ENCODE measurements at places on chromosomes 16 and 17. TPM values are rescaled to one million over a fixed set of nuclear protein-coding genes. Genes with fewer than 3 reads are reported as not detected.

Gene PLK1
- 98.8 TPM for total RNA-seq

Gene SYCE1L
- not detected for total RNA-seq

Gene MT1M
- 0.22 TPM for total RNA-seq

Gene MYH4
- total RNA-seq = not detected

Gene ADAM11
- 0.12 TPM for total RNA-seq

Gene PIEZO1
- 49.1 TPM for total RNA-seq

Gene SSTR5
- not detected for total RNA-seq

Gene DLX3
- total RNA-seq = 0.15 TPM

Gene ITGAD
- total RNA-seq = not detected
